ENCODE measurements at places on chromosomes 3 and 15.

DNA sequence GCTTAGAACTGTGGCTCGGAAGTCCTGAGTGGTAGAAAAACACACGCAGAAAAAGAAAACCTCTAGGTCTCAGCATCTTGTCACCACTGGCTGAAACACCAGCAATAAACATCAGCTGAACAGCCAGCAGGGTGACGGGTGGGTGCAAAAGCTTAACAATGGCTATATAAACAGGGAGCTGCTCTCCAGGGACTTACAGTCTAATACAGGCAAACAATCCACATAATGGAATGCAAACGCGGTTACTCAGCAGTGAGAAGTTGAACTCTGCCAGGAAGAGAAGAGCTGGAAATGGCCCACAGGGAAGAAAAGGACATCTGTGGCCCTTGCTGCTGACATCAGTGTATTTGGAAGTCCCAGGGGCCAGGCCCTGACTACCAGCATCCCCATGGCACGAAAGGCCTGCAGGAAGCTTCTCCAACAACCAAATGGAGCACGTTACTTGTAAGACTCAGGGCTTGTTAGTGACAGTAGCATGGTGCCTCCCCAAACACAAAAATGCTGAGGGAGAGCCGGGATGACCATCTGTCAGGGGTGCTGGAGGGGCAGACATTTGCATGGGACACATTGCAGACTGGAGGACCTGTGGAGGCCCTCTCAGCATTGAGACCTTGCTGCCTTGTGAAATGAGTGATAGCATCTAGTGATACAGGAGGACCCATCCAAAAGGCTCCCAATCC is 3.0 kb downstream of the HEG1 start:
- no peak for DNase-seq

- no peak for DNase-seq
Observed at GRCh38 chr3:127827808-127828207, 5.5 kb upstream of the MGLL start.

DNA sequence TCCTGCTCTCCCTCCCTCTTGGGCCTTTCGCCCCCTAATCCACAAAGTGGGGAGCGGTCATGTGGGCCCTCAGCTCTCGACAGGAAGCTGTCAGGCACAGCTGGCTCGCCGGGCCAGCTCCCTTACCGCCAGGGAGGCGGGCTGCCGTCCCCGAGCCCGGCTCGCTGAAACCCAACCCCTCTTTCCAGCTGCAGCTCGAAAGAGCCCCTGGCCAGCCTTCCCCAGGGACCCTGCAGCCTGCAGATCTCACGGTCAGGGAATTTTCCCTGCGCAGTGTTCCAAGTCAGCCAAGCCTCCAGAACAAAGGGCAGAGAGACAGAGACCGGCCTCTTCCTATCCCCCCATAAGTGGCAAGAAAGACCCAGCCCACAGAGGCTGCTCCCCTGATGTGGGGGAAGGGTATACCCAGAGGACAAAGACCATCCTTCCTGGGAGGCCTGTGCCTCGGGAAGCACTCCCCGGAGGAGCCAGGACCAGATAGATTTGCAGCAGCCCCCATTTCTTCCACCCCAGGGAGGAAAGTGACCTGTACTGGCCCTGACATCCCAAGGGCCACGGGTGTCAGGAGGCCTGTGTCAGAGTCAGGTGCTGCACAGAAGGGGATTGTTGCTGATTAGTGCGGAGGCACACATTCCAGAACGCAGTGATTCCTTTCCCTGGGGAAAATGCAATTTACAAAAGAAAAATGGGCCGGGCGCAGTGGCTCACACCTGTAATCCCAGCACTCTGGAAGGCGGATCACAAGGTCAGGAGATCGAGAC is 32.6 kb downstream of the MAGEF1 start:
- DNase-seq, result no peak

DNA sequence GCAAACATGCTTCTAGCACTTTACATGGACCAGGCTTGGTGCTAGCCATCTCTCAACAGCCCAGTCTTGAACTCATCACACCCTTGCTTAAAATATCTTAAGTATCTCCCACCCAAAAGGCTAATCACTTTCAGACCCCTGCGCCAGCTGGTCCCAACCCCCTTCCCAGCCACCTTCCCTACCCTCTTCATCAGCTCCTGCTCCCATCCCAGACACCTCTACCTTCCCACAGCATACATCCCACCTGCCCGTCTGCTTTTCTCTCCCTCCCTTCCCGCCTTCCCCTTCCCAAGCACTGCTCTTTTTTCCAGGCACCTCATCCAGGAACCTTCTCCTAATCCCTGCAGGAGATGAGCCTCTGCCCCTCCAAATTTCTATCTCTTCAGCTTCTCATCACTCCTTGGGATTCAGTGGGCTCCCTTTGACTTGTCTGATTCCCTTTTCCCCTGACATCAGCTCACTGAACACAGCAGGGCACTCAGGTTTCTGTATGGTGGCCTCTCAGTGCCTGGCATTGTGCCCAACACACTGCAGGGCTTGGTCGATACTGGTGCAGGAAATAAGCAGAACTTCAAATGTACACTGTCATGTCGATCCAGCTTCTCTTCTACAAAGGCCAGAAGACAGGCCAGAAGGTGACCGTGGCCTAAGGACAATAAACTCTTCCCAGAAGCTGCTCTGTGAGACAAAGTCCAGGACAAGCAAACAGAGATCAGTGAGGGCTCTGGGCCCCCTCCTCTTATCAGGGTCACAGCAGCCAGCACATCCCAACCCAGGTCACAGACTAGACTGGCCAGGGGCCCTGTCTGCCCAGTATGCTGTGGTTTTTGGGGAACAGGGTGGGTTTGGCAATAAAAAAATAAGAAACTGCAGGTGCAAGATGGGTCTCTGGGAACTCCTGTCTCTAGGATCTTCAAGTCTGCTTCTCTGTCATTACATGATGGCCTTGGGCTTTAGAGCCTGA is 2.2 kb upstream of the ITIH1 start:
- DNase-seq, result no peak

GRCh38 chr3:133457465-133458067 is 57.7 kb downstream of the BFSP2 start:
- DNase-seq, result no peak

DNA sequence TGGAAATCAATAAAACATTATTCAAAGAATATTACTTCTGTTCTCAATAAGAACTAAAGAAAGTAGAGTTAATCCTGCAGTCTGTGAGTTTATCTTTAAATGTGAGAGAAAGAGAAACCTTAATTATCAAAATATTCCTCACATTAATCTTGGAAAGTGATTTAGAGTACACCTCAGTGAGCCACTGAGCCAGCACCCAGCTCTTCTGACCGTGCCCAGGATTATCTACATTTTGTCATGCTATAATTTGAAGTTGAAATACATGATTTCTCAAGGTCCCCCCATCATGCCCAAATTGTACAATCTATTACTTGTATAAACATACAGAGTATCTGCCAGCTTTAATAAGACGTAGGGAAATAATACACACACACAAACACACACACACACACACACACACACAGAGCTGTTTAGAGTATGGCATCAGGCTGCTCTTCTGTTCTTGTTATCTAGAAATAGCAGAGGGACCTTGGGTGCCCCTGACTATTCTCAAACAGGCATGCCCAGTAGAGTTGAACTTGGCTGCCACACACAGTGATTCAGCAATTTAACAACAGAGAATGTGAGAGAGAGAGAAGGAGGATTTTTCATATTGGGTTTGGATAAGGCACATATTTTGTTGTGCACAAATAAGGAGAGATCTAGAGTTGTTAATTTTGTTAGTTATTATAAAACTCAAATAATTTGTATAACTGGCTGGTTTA is 74.4 kb downstream of the P2RY1 start:
- DNase-seq, result no peak

DNA sequence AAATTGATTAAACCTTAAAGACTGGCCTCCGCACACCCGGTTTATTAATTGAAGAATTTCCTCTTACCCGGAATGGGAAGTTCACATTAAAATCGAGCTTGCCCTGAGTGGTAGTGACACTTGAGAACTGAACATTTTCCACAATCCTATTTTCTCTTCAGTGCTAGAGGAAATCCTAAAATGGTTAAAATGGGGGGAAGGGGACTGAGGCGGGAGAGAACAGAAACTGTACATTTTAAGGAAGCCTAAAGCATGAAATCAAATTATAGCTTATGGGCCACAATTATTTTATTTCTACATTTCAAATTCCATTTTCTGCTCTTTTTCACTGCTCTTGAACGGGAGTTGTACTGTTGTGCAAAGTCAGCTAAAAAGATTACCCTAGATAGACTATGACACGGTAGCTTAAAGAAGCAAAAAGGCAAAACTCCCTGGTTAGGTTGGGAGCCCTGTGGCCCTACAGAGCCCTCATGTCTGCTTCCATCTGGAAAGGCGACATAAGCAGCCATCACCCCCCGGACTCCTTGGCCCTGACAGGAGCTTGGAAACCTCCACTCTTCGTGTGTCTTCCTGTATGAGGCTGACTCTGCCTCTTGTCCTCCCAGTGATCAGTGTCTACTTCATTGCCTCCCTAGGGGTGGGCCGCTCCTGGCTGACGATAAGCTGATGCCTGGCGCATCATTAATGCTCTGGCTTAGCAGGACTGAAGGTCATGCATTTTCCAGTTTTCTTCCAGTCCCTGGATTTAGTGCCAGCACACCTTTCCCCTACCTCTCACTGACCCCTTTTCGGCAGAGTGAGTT is 79.3 kb downstream of the EEFSEC start:
- no peak for DNase-seq

- DNase-seq, result no peak
Observed at GRCh38 chr15:78542647-78543046, 2.4 kb downstream of the PSMA4 start.

DNA sequence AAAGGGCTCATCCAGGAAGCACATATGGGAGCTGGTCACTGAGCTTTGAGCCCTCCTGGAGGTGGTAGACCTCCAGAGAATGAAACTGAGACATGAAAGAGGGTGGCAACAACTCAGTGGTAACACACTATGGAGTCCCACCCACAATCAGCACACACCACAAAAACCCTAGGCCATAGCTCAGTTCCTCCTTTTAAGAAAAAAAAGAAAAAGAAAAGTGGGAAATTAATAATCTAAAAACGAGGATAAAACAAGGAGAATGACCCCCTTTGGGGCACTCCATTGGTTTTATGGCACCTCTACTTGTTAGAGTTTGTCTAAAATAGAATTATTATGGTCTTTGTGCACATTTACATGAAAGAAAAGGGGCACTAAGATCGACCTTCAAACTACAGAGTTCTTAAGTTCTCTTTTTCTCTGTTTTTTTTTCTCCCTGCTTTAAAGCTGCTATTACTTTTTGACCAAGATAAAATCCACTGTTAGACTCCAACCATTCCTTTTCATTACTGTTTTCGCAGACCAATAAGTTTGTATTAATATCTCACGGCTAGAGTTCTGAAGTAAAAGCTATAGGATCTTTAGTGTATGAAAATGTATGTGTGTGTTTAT is 40.2 kb upstream of the ZBTB20 start:
- no peak for DNase-seq

DNA sequence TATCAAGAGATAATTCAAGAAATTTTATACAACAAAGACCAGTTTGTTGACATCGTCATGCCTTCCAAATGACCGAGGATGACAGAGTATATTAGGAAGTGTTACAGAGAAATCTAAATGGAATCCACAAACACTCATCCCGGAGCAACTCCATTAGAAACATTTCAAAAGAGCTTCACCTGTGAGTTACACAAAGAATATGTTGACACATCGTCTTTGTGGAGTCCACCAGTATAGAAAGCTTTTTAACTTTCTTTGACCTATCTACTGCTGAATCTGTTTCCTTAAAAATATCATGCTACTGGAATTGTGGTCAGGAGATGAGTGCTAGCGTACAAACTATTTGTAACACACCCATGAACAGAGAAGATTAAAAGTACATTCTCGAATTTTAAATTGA is 130.4 kb downstream of the SUCLG2 start:
- no peak for DNase-seq

DNA sequence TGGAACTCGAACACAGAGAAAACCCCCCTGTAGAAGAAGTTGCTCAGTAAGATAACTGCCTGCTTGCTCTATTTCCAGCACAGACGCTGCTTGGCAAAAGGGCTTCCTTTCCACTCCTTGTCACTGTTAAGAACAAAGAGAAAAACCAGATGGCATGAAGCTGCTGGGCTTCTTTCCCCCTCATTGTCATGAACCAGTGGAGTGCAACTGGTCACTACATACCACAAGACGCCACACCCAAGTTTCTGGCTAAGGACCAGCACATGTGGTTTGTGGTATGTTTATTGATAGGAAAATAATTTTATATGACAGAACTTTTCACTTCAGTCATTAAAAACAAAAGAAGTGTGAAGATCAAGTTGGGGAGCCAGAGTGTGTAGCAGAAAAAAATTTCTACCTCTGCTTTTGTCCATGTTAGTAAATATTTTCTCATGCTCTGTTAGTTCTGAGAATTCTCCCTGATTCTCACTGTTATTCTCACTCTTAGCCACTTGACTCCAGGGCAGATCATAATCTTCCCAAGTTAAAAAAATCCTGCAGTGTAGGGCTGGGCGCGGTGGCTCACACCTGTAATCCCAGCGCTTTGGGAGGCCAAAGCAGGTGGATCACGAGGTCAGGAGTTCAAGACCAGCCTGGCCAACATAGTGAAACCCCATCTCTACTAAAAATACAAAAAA is 37.9 kb downstream of the CLK3 start:
- DNase-seq, result no peak

GRCh38 chr15:39275066-39275465 is 305.8 kb upstream of the THBS1 start:
- no peak for DNase-seq
